Peyer's patch (tissue), 4 donors: ENCODE measurements at places on chromosomes 6 and 20. TPM values are rescaled to one million over a fixed set of nuclear protein-coding genes. Genes with fewer than 3 reads are reported as not detected.
A peak's percentile ranks its signal among the peaks of the same experiment; 100 is the strongest.

FHL5 gene
- total RNA-seq, result 5.1 TPM

TMEM63B gene
- 81.1 TPM for total RNA-seq

GRCh38 chr20:44597516-44597915, 15.1 kb downstream of the PKIG start:
- no peaks in the 10 kb centered on the region for H3K27me3 ChIP-seq
- peaks cover 28% of the 10 kb centered on the region for H3K4me1 ChIP-seq
- H3K27ac ChIP-seq, result peak overlapping the region; percentile 88

GRCh38 chr6:63394656-63395308, 75.0 kb upstream of the LGSN start:
- no peak overlapping the region for H3K27ac ChIP-seq
- no peak for DNase-seq
- H3K4me3 ChIP-seq, result no peak overlapping the region
- H3K4me1 ChIP-seq, result peaks cover 8% of the 10 kb centered on the region
